ENCODE measurements at places on chromosomes 3 and 15.

GRCh38 chr15:53196788-53197187 lies 406.7 kb upstream of the ONECUT1 start:
- DNase-seq = no peak

GRCh38 chr3:27728195-27729087 lies 6.3 kb upstream of the EOMES start:
- DNase-seq = no peak

DNA sequence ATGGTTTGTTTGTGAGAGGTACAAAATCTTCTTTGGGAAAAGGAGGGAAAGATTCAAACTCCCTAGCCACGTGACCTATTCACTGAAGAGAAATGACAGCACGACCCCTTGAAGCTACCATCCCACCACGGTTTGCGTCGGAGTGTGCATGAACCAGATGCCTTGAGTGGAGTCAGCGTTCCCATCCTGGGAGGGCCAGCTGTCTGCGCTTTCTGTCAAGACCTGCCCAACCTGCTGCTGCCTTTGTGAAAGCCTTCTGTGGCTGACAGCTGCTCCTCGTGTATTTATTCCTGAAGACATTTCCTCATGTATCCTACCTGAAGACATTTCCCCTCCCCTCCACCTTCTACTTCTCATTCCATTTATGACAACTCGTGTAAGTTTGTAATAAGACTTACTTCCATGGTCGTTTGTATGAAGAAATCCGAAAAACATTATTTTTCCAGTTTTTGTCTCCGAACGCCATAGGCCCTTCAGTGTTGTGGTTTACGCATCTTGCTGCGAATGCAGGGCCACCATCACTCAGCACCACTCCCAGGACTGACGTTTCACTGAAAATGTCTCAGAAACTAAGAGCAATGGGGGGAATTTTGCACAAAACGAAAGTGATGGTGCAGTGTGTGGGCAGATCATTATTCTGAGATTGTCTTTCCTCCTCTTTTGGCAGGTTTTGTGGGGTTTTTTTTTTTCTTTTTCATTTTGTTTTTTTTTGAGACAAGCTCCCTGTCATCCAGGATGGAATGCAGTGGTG lies 18.9 kb downstream of the EBLN2 start:
- DNase-seq = no peak

DNA sequence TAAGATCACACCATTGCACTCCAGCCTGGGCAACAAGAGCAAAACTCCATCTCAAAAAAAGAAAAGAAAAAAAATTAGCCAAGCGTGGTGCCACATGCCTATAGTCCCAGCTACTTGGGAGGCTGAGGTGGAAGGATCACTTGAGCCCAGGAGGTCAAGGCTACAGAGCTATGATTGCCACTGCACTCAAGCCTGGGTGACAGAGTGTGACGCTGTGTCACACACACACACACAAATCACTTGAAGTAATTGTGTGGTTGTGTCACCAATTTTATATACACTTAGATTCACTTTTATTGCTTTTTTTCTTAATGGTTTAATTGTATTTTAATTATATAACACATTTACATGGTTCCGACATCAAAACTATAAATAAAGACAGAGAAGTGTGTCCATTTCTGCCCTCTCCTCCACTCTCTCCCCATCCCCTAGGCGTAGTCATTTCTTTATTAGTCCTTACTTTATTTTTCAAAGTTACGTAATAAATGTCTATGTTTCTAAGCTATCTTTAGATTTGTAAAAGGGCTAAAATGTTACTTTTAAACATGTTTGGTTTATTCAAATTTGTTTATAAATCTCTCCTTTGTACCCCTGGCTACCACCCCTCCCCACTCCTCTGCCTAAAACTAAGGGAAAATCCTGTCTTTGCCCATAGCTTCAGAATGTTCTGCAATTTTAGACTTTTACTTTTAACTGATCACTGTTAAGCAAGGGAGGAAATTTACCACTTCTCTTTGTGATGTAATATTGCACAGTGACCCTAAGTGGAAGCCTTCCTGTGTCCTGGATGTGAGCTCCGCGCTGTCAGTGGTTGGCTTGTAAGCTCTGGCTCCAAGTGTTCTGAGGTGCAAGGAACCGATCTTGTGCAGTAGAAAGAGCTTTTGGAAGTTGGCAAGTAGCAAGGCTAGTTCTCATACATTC lies 10.8 kb upstream of the VILL start:
- no peak for DNase-seq

DNA sequence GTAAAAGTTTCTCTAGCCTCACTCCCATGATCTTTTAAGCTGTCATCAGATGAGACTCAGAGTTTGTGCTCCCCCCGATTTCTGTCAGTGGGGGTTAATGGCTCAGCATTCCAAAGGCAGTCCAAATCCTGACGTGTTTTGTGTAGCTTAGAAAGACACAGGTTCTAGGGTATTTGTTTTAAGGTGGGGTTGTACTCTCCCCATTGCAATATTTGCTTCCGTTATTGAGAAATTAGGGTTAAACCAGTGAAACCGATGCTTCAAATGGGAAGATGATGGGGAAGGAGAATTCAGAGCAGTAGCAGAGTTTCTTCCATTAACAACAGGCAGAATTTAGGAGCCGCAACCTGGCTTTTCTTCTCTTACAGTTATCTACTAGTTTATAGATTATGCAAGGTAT lies 3.4 kb downstream of the PIGB start:
- no peak for DNase-seq

GRCh38 chr3:78275420-78275852 lies 1235.5 kb downstream of the ROBO2 start:
- no peak for DNase-seq

- DNase-seq = no peak
Observed at GRCh38 chr3:190003681-190004123, 117.0 kb downstream of the P3H2 start.

DNA sequence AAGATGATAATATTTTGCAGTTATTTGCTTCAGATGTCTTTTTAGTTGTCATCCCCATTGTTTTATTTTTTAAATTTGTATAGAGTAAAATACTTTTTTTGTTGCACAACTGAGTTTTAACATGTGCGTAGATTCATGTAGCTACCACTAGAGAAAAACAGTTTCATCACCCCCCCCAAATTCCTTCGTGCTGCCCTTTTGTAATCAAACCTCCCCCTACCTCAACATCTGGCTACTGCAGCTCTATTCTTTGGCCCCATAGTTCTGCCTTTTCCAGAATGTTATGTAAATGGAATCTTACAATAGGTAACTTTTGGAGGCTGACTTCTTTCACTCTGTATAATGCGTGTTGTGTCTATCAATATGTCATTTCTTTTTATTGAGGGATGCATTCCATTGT lies 232.0 kb upstream of the RASGRP1 start:
- no peak for DNase-seq

- DNase-seq = no peak
Observed at GRCh38 chr15:70156671-70157271, 59.1 kb upstream of the TLE3 start.

DNA sequence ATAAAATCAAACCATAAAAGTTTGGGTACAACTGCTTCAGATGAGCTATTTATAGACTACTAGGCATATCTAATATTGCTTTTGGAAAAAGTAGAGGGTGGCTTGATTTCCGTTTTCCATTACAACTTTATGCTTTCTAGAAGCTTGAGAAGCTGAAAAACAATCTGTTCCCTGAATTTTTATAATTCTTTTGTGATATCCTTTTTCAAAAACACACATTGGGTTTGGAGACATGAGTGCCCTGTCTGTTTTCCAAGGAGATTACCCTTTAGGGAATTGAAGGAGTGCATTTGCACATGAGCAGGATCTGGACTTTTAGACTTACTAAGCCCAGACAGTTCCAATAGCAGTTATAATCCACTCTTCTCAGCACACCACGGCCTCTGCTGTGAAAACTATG lies 49.5 kb upstream of the FILIP1L start:
- no peak for DNase-seq

DNA sequence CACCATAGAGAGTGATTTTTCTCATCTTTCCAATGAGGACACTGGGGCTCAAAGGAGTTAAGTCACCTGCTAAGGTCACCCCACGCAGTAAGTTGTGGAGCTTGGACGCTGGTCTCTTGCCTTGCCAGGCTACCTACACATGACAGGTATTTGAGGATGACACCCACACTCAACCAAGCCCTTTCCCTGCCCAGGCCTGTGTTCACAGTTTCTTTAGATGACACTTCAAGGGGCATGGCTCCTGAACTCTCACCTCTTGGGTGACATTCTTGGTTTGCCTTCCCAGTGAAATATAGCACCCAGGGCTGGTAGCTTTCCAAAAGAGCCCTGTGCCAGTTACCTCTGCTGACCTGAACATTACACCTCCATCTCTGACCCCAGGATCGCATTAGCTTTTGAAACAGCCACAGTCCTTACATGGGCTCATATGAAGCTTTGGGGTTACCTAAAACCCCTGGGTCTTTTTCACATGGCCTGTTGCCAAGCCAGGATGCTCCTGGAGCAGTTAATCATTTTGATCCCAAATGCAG lies 148.0 kb downstream of the RPLP1 start:
- peak; percentile 38 for DNase-seq

GRCh38 chr15:47542312-47542989 lies 174.9 kb upstream of the SEMA6D start:
- no peak for DNase-seq

- peak; percentile 68 for DNase-seq
Observed at GRCh38 chr15:90884719-90885431, 571 bp downstream of the FES start.

DNA sequence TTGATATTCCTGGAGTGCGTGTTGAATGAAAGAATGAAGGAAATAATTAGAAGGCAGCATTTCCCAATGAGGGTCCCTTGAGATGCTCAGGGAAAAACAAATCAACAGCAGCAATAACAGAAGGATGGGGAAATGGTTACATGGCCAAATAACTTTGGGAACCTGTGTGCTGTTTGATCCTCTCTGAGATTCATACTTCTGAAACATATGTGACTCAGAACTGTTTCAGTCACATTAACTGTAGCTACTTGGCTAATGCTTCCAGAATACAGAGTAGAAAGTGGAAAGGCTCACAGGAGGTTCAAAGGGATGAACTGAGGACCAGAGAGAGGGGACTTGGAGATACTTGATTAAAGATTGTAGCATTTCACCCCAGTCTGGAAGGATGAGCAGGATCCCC lies 258.2 kb downstream of the SLCO3A1 start:
- DNase-seq = no peak

DNA sequence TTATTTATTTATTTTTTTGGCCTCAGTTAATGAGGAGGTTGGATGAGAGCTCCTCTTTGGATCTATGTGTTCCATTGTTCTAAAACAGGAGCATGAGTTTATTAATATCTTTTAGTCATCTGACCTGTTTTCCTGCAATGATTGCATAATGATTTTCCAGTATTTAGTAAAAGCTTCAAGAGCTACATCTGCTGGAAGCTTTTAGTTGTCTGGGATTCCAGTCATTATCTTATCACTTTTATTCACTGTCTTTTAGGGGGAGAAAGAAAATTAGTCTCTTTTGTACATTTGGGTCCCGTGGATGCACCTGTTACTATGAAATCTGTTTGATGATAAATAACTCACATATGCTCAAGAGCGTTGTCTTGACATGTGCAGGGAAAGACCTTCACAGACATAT lies 1270.0 kb downstream of the ROBO1 start:
- DNase-seq = no peak

DNA sequence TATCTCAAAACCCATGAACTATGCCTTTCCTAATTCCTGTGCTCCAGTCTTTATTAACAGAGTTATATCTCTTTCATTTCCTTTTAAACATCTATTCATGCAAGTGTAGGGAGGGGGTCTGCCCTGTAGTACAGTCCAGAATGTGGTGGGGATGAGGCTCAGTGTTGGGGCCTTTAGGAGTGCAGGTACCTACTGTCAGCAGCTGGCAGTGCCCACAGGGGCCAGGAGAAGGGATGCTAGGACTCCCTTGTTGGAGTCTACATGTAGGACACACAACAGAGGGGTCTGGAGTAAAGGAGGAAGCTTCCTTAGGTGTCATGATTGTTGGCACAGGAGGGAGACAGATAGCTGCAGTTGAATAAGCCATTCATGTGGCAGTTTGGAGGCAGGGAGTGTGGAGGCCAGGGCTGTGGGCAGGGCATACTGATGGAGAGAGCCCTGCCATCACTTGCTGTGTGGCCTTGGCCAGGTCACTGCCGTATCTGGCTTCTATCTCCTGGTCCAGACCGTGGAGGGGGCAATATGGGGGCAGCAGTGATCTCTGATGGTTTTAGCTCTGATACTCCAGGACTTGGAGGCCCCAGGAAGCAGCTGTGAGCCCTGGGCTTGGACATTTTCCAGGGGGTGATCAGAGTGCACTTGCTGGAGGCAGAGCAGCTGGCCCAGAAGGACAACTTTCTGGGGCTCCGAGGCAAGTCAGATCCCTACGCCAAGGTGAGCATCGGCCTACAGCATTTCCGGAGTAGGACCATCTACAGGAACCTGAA lies 29.5 kb downstream of the ESYT3 start:
- DNase-seq = no peak

GRCh38 chr3:4664412-4664811 lies 171.3 kb downstream of the ITPR1 start:
- no peak for DNase-seq

- no peak for DNase-seq
Observed at GRCh38 chr3:171959532-171960089, 79.8 kb upstream of the FNDC3B start.

DNA sequence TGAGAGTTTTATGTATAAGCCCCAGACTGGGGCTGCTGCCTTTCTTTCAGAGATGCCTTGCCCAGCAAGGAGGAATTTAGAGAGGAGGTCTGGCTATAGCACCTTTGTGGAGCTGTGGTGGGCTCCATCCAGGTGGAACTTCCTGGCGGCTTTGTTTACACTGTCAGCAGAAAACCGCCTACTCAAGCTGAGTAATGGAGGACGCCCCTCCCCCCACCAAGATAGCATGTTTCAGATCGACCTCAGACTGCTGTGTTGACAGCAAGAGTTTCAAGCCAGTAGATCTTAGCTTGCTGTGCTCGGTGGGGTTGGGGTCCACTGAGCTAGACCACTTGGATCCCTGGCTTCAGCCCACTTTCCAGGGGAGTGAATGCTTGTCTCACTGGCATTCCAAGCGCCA lies 155.6 kb downstream of the STXBP5L start:
- no peak for DNase-seq

DNA sequence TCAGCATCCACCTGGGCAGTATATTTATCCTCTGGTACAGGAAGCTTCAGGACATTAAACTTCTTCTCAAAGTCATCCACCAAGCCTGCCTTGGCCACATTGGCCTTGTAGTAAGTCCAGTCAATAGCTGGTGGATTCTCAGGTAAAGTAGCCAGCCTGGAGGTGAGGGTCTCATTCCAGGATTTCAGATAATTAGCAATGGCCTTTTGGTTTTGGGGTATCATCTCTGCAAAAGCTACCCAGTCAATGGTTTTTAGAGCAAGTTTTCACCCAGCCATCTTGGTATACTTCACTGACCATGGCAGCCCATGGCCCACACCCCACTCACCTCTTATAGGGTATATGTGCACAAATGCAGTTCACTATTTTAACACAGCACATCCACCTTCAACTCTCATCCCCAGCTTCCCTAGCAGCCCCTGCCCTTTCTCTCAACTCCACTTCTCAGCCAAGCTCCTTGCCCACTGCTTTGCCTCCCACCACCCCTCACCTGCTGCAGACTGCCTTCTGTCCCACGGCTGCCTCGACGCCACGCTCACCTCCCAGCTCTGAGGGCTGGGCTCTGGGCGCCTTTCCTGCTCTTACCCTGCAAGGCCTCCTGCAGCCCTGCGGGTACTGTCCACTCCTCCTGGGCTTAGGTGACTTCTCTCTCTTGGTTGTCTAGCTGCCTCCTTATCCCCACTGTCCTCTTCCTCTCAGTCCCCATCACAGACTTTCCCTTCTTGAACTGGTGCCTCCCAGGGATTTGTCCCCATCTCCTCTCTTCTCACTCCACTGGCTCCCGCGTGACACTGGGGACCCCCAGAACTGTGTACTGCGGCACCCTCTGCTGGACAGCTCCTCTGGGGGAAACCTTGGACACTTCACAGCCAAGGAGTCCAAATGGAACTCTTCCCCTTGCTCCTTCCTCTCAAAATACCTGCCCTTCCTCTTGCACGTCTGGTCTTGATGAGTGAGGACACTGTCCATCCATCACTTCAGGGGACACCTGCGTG lies 1.7 kb upstream of the TGM5 start:
- no peak for DNase-seq

Measured in activated CD8-positive, alpha-beta memory T cell treated with anti-CD3 and anti-CD28 coated beads for 24 hours (primary cell).